CD4-positive, alpha-beta memory T cell (primary cell): ENCODE measurements at places on chromosomes 3 and 15. TPM values are rescaled to one million over a fixed set of nuclear protein-coding genes. Genes with fewer than 3 reads are reported as not detected.

GRCh38 chr3:18562364-18563154 lies 137.4 kb upstream of the SATB1 start:
- DNase-seq: no peak

DNA sequence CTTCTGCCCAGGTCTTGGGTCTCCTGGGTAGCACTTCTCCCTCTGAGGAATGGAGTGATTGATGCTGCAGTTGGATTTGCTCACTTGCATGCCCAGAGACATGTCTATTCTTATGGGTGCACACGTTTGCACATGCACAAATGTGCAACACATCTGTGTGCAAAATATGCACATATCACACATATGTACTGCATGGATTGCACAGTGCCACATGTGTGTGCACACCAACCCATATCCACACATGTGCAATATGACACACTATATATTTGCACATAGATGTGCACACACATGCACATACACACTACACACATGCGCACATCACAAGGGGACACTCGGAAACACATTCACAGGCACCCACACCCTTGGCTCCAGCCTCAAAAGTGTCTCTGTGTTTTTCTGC lies 671 bp upstream of the SEMA3B start:
- no peak for DNase-seq

DNA sequence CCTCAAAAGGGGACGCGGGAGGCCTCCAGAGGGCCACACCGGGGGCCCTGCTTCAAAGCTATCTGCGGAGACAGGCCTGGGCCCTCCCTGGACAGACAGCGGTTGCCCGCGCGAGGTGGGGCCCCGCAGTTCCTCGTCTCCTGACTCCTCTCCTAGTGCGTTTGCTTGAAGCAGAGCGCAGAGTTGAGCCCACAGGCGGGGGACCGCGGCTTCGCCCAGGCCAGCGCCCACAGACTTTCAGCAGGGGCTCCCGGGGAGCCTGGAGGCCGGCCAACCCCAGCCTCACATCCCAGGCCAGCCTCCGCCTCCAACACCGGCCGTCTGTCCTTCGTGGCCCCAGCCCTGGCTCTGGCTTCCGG lies 540 bp upstream of the ADAMTS7 start:
- DNase-seq: no peak

GRCh38 chr15:63238796-63239195 lies 38.6 kb upstream of the APH1B start:
- DNase-seq: no peak

DNA sequence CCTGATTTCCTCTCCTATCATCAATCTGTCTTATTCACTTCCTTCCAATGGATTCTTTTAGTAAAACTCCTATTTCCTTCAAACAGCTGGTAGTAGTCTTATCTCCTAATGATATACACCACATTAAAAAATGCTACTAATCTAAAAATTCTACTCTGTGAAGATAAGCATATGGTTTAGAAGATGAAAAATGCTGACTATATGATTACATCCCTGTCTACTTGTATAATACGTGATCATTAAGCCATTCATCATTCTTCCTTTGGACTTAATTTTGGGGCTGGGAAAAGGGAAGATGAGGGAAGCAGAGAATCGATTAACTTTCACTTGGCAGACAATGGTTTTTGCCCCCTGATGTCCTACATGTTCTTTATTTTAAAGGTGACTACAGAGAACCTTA lies 453.1 kb downstream of the NSUN3 start:
- no peak for DNase-seq

DNA sequence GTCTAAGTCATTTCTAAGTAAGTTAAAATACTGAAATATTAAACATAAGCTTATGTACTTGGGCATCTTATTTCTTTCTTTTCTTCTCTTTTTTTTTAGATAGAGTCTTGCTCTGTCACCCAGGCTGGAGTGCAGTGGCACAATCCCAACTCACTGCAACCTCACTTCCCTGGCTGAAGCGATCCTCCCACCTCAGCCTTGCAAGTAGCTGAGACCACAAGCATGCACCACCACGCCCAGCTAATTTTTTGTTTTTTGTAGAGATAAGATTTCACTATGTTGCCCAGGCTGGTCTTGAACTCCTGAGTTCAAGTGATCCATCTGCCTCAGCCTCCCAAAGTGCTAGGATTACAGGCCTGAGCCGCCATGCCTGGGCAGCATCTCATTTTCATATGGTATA lies 16.0 kb upstream of the ZNF710 start:
- DNase-seq: no peak

DNA sequence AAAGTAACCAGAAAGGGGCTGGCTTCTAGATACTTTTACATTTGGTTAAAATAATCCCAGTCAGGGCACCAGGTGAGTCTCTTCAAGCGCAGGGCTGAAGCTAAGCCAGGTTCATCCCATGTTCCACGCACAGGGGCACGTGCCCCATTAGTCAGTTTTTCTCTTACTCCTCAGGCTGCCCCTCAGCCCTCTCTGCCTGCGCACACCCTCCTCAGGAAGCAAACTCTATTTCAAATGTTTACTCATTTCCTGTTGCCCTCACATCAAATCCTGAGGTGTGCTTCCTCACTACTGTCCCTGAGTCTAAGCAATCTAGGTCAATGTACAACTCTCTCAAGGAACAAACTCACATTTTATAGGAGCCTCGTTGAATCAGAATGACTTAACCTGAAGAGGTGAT lies 48.5 kb downstream of the THBS1 start:
- DNase-seq: peak; percentile 63

DNA sequence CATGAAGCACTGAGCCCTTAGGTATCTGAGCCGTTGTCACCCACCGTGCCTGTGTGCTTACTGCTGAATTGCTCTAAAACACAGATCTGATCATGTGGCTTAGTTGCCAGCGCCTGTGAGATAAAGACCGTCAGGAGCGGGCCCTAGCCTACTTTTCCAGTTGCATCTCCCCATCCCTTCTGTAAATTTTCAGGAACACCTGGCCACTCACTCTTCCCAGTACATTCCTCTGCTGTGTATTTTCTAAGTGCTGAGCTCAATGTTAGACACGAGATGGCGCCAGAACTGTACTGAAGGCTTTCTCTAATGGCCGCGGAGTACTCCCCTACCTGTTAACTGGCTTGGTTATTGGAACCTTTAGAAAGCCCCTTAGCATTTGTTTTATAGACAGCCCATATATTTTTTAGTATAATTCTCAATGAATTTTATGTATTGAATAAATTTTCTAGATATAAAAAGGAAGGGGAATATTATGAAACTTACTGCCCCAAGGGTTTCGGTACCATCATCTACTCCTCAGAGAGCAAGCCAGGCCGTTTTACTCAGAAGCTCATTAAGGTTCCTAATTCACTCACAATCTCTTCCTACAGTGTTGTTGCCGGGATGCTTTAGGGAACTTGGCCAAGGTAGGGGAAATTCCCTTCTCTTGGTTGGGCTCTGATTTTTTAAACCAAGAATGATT lies 16.7 kb upstream of the WNT7A start:
- DNase-seq: peak; percentile 66

- DNase-seq: no peak
These were observed 20.4 kb downstream of the TTC21A start for GRCh38 chr3:39127908-39128304.

The SCN11A gene
- polyA plus RNA-seq: not detected

The EFL1 gene
- 23.8 TPM for polyA plus RNA-seq

DNA sequence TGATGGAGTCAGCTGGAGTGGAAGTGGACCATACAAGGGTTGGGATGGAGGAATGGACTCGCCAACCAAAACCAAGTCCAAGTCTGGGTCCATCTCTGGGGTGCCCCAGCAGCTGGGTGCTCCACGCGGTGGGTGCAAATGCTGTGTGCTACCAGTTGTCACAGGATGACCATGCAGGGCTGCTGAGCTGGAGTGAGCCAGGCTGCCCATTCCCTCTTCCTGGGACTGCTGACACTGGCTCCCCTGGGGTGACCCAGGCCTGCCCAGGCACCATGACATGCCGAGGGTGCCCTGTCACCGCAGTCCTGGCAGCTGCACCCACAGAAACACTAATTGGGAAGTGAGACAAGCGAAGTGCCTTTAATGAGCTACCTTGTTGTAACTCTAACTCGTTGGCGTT lies 140.2 kb downstream of the TPRA1 start:
- DNase-seq: no peak

- DNase-seq: no peak
These were observed 29.1 kb downstream of the ANKRD28 start for GRCh38 chr3:15768421-15769255.

- DNase-seq: no peak
These were observed 27.3 kb downstream of the KLHDC8B start for GRCh38 chr3:49198611-49199230.

The GPR15 gene
- 12.9 TPM for polyA plus RNA-seq

The AGTR1 gene
- polyA plus RNA-seq: not detected

DNA sequence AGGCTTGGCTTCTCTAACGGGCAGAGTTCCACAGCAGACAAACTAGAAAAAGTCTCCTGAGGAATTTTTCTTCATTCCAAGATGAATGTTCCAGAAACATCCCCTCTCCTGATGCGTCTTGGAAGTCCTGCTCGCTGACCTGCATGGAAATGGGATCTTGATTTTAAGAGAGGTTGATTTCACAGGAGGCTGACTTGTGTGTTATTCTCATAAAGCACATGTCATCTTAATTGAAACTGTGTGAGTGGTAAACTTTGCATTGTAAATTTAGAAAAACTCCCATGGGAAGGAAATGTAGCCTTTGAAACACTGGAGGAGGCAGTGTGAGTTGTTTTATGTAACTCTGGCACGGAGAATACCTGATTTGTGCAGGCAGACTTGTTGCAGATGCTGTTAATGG lies 337.8 kb upstream of the NR2E3 start:
- DNase-seq: no peak

The DNAJC17 gene
- polyA plus RNA-seq: 31.5 TPM

The FES gene
- not detected for polyA plus RNA-seq

The DVL3 gene
- 3.0 TPM for polyA plus RNA-seq

The ARL14 gene
- not detected for polyA plus RNA-seq

DNA sequence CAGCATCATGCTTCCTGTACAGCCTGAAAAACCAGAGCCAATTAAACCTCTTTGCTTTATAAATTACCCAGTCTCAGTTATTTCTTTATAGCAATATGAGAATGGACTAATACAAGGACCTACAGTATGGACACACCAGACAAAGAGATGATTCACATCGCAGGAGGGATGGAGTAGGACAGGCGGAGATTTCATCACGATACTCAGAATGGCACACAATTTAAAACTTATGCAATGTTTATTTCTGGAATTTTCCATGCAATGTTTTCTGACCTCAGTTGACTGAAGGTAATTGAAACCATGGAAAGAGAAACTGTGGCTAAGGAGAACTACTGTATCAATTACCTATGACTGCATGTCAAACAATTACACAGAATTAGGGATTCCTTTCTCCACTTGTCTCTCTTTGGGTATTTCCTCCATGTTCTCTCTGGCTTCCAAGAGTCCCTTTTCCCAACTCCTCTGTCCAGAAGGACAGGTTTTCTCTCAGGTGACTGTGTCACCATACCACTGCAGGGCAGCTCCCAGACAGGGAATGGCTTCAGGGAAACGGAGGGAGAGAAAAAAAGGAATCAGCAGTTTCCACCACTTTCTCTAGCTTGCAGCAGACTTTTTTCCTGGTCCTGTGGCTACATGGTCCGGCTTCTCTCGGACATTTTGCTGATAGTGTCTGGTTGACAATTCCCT lies 3.0 kb upstream of the ANO10 start:
- no peak for DNase-seq

The HESX1 gene
- polyA plus RNA-seq: not detected

DNA sequence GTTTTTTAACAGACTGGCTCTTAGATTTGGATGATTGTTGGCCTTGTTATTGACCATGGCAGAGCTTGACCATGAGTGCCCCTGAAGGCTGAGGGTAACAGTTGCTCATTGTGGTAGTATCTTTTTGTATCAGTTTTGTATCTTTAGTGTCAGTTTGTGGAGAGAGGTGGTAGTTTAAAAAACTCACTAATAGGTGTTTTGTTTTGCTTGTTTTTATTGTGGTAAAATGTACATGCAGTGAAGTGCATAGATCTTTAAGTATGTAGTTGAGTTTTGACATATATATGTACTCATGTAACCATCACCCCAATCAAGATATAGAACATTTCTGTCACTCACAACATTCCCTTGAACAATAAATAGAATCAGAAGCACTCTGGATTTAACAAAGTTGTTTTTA lies 9.8 kb downstream of the GMPS start:
- no peak for DNase-seq
